ENCODE measurements at places on chromosomes 7 and 10.

DNA sequence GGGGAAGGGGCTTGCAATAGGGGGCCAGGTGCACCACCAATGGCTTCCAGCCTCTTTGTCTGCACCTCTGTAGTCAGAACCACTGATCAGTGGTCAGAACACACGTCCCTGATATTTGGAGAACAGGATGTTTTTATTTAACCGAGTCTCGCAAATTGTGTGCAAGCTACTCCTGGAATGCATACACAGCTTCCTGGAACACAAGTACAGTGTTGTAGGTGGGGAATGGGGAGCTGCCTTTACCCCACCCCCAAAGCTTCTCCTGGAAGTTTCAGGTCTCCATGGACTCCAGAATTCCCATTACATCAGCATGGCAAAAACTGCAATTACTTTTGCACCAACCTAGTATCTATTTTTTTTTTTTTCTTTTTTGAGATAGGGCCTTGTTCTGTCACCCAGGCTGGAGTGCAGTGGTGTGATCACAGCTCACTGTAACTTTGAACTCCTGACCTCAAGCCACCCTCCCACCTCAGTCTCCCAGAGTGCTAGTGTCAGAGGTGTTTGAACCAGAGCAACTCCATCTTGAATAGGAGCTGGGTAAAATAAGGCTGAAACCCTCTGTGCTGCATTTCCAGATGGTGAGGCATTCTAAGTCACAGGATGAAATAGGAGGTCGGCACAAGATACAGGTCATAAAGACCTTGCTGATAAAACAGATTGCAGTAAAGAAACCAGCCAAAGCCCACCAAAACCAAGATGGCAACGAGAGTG, 374.0 kb downstream of the CALN1 start:
- no peak for DNase-seq

- DNase-seq, result no peak
These were observed 179.8 kb upstream of the PFKP start for GRCh38 chr10:2887391-2888070.

- DNase-seq, result no peak
These were observed 5.9 kb upstream of the PRSS58 start for GRCh38 chr7:142263598-142264380.

DNA sequence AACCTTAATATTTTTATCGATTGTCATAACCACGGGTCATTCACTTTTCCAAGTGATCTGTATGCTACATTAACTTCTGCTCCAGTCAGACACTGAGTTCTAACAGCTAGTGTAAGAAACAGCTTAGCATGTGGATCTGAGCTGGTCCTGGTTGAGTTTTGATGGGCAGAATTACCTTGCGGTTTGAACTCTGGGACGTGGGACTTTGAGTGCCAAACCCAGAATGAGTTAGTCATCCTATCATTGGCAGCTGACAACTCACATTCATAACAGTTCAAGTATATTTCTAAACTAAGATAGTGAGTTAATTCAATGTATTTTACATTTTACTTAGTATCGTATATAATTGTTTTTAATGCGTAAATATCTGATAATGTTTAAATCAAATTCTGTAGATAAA, 43.2 kb downstream of the C7orf33 start:
- no peak for DNase-seq

GRCh38 chr10:69353977-69354635, 62.6 kb downstream of the TACR2 start:
- no peak for DNase-seq

DNA sequence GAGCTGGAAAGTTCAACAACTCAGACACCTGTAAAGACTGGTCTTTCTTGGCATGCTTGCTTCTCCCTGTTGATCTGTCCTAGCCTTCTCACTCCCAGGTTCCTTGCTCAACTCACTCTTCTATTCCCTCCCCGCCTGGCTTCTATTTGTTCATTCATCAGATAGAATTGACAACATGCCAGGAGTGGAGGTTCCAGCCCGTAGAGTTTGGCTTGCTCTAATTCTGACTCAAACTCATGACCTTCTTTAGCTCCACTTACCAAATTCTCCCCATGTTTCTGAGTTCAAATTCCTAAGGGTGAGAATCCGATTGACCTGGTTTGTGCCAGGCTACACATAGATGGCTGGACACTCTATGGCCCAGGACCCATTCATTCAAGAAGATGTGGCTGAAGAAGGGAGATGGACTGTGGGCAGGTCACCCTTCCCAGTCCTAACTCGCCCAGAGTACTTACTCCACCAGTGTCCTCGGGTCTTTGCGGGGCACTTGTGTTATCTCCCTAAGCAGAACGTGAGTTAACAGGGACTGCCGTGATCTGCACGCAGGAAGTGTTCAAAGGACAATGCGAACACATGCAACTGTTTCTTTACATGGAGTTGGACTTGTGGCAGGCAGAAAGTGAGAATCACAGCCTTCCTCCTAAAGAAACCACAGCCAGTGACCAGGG, 4.0 kb upstream of the TMEM236 start:
- DNase-seq, result no peak
